Heart left ventricle (tissue), 16 donors: ENCODE measurements at places on chromosomes 13 and 19.

DNA sequence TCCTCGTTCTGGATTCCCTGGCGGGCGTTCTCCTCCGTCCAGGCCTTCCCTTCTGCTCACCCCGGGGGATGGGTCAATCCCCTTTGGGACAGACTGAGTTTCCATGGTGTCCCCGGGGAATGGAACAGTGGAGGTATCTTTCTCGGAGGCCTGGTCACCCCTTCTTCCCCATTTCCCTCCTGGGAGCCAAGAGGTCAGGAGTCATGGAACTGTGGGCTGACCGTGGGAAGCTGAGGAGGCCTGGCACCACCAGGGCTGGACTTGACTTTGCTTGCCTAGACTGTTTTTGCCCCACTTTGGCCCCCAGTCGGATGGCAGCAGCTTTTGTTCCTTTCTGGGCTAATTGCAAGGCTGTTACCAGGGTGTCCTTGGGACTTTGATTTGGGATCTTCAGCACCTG lies 2.0 kb downstream of the NACC1 start:
- no peak for DNase-seq

DNA sequence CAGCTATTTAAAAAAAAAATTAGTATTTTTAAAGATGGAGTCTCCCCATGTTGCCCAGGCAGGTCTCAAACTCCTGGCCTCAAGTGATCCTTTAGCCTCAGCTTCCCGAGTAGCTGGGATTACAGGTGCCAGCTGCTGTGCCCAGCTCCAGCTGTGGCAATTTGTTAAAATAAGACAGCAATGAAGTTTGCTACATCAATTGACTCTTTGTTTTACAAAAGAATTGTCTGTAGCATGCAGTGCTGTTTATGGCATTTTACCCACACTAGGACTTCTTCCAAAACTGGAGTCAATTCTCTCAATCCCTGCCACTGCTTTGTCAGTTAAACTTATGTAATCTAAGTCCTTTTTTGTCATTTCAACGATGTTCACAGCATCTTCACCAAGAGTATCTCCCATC lies 49.3 kb downstream of the NDFIP2 start:
- DNase-seq: no peak

DNA sequence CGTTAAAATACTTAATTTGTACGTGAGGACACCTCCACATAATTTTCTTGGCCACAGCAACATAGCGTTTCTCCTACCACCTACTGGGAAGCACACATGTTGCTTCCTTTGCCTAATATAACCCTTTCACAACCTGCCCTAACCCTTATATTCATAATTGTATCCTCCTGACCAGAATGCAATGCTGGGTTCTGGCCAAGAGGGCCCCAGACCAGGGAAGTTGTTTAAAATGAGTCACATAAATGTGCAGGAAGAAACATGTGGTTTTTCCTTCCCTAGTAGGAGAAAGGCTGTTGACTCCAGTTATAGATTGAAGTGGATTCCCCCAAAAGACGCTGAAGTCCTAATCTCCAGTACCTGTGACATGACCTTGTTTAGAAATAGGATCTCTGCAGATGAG lies 187.3 kb downstream of the NUFIP1 start:
- no peak for DNase-seq

GRCh38 chr13:72186730-72187422 lies 319.9 kb upstream of the DACH1 start:
- DNase-seq: no peak

- DNase-seq: no peak
Observed at GRCh38 chr19:10271543-10272086, 695 bp downstream of the ICAM1 start.

GRCh38 chr13:43990021-43990420 lies 110.3 kb downstream of the LACC1 start:
- no peak for DNase-seq

GRCh38 chr19:18856385-18857126 lies 24.8 kb downstream of the UPF1 start:
- DNase-seq: no peak

- DNase-seq: peak; percentile 76
Observed at GRCh38 chr19:4516939-4517300, 1.4 kb downstream of the PLIN4 start.

- no peak for DNase-seq
Observed at GRCh38 chr13:30147421-30147820, 159.9 kb downstream of the KATNAL1 start.

GRCh38 chr19:54231077-54231931 lies 8.5 kb upstream of the LILRB3 start:
- peak; percentile 85 for DNase-seq
